ENCODE measurements at places on chromosomes 16 and 17.
A peak's percentile ranks its signal among the peaks of the same experiment; 100 is the strongest.

- no peak for DNase-seq
These were observed 74.7 kb downstream of the TBC1D16 start for GRCh38 chr17:79960788-79961522.

GRCh38 chr17:69198238-69198637 lies 30.4 kb downstream of the ABCA10 start:
- no peak for DNase-seq

DNA sequence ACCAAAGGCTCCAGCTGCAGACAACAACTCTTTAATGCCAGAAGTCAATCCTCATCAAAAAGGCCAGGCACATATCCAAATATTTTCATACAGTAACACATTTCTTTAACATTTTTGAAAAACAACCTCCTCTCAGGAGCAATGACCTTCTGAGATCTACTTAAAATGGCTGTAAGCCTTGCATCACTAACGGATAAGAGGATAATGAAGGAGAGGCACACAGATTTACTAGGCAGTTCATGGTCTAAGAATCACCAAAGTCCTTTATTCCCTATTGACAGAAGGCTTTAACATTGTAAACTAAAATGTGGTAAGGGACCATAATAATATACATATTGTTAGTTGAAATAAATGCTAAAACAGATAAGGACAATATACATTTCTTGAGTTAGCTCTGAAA lies 114.7 kb downstream of the USP32 start:
- no peak for DNase-seq

DNA sequence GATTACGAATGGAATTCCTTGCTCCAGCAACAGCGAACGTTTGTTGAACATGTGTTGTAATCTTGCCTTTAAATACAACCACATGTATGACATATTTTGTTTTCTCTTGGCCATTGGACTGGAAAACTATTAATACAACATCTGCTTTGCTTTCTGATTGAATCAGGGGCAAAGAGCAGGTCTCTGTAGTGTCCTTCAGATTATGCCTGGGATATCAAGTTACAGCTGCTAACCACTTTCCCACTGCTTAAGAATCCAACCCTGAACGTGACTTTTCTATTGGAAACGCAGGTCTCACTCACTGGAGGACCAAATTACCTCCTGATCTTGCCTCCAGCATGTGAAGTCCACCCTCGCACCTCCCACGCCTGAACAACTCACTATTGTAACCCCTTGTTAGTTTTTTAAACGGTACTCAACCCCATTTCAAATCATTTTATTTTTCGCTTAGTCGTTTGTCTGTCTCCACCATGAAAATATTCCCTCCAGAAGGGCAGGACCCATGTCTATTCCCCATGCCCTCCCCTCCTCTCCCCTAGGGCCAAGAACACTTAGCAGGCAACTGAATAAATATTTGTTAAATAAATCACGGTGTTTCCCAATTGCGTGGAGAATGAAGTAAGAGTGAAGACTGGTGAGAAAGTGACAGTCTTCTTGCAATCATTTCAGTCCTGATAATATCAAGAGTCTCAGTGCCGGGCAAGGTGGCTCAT lies 57.4 kb upstream of the MRTFB start:
- peak; percentile 97 for DNase-seq

DNA sequence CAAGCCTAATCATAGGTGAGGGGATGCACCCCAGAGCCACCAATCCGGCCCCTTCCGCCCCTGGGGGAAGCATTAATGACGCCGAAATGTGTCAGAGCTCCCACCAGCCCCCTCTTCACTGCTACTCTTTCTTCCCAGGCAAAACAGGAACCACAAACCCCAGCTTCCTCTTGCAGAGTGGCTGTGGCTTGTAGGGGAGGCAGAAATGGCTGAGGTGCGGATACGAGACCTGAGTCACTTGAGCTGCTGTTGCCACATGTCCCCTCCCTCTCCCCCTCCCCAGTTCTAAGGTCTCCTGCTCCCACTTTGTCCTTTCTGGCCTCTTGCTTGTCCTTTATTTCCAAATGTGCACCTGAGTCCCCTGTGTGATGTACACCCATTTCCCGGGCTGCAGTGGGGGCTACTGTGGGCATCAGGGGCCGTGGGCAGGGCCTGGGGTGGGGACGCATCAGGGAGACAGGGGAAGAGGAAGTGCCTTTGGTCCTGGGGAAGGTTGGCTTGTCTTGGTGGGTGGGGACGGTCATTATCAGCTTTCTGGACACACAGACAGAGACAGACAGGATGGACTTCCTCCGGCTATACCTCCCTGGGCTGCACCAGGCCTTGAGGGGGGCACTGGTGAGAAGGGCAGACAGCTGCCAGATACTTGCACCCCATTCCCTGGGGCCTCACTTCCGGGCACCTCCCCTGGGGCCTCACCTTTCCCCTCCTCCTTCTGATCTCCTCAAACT lies at the start of gene APOBR:
APOBR (plus strand) TSS at position 523 of the 731 bp plus-strand sequence; CDS start at position 562, 39 bp downstream.
- no peak for DNase-seq

DNA sequence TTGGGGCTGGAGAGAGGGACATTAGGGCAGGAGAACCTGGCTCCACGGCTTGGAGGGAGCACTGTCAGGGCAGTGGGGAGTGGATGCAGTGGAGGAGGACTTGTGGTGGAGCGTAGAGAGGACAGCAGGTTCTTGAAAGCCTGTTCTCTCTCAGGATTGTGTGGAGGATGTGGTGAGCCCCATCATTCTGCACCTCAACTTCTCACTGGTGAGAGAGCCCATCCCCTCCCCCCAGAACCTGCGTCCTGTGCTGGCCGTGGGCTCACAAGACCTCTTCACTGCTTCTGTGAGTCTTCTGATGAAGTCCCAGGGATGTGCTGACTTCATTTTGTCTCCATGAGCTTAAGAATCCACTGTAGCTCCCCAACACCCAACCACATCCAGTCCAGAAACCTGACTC lies 13.5 kb downstream of the COX6A2 start:
- DNase-seq = no peak
